Fibroblast of skin of abdomen (primary cell): ENCODE measurements at places on chromosomes 16 and 17.

DNA sequence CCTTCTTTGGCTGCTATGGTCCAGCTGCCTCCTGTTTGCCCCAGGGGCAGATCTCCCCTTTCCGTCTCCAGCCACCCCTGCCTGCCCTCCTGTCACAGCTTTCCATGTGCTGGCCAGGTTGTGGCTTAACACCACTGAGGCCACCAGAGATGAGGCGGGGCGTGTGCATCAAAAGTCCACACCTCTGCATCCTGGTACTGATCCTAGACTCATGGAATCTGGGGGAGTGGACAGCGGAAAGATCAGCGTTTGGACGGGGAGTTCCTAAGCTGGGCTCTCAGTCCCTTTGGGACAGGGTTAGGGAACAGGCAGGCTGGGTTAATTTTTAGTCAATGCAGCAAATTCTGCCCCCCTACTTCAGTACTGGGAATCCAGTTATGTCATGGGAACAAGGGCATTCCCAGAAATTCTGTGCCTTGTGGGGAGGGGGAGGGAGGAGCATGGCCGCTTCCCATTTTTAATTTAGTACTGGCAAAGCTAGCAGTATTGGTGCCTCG, 3.9 kb downstream of the IGFBP4 start:
- no peak for DNase-seq

DNA sequence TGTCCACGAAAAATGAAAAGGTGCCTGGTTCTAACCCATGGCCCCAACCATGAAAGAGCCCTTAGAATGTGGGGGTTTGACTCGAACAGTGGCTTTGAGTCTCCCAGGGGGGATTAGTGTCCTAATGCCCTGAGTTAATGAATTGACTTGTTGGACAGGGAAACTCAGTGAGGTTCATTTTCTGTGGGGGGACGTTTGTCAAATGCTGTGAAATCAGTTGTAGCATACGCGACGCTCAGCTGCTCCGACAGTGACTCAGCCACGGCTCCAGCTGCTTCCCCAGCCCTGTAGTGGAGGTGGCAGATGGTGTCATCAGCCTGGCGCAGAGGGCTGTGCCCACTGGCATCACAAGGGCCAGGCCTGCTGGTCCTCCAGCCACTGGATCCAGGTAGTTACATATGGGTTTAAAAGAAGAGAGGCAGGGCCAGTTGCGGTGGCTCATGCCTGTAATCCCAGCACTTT, 3.9 kb upstream of the TMEM235 start:
- no peak for DNase-seq

GRCh38 chr17:7391307-7391706, 3.0 kb downstream of the PLSCR3 start:
- no peak for DNase-seq

DNA sequence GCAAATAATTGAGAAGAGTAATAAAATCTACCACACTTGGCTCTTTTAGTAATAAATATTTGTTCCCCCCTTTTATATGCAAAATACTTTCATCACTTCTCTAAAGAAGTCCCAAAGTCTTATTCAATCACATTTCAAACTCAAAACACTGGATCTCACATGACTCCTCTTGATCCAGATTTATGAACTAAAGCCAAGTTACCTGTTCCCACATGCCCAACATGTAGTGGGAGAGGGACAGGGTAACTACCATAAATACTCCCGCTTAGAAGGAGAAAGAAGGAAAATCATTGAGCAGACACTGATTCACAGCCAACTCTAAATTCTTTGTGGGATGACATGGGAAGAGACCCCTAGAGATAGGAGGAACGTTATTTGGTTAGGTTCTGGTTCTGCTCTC, 64.9 kb upstream of the PMFBP1 start:
- no peak for DNase-seq

- no peak for DNase-seq
Measured at GRCh38 chr17:46028374-46028773, 29.3 kb downstream of the STH start.
